IMR-90 (cell line): ENCODE measurements at places on chromosomes 11 and 22. TPM values are rescaled to one million over a fixed set of nuclear protein-coding genes. Genes with fewer than 3 reads are reported as not detected.

SLC17A6 gene
- not detected in 2 replicates for polyA plus RNA-seq

HEPN1 gene
- polyA plus RNA-seq: not detected in 2 replicates

ARHGAP32 gene
- polyA plus RNA-seq: 4.1 and 4.7 TPM in 2 replicates

CCDC188 gene
- polyA plus RNA-seq: 0.10 and 0.32 TPM in 2 replicates

CNTN5 gene
- polyA plus RNA-seq: not detected in 2 replicates

FOLH1 gene
- not detected in 2 replicates for polyA plus RNA-seq

RIBC2 gene
- 0.29 and 0.50 TPM in 2 replicates for polyA plus RNA-seq

MS4A15 gene
- polyA plus RNA-seq: not detected in 2 replicates

FDXACB1 gene
- 1.3 and 1.7 TPM in 2 replicates for polyA plus RNA-seq

DRD4 gene
- not detected in 2 replicates for polyA plus RNA-seq

CHRM4 gene
- polyA plus RNA-seq: 0.09 and 0.19 TPM in 2 replicates

MCAT gene
- 19.7 and 21.2 TPM in 2 replicates for polyA plus RNA-seq

HIC2 gene
- polyA plus RNA-seq: 2.1 and 2.4 TPM in 2 replicates

CSKMT gene
- 5.3 and 6.2 TPM in 2 replicates for polyA plus RNA-seq

MS4A4A gene
- not detected in 2 replicates for polyA plus RNA-seq

DEUP1 gene
- not detected in 2 replicates for polyA plus RNA-seq

PRR5 gene
- polyA plus RNA-seq: 23.1 and 24.3 TPM in 2 replicates

BIRC2 gene
- polyA plus RNA-seq: 40.4 and 48.0 TPM in 2 replicates

IGSF9B gene
- polyA plus RNA-seq: 0.10 and 0.13 TPM in 2 replicates

OR5B17 gene
- not detected in 2 replicates for polyA plus RNA-seq

SCN4B gene
- 0.33 and 0.44 TPM in 2 replicates for polyA plus RNA-seq

SAMM50 gene
- polyA plus RNA-seq: 37.4 and 40.6 TPM in 2 replicates

GRK3 gene
- 0.58 and 0.80 TPM in 2 replicates for polyA plus RNA-seq

SNAP29 gene
- 29.5 and 30.0 TPM in 2 replicates for polyA plus RNA-seq

MPZL3 gene
- polyA plus RNA-seq: 0.14 and 0.15 TPM in 2 replicates

PRDM10 gene
- 3.1 and 4.5 TPM in 2 replicates for polyA plus RNA-seq

P2RY2 gene
- 0.06 TPM in 1 of 2 replicates, not detected in the other for polyA plus RNA-seq

NELL1 gene
- polyA plus RNA-seq: not detected in 2 replicates

CCDC73 gene
- not detected in 2 replicates for polyA plus RNA-seq

LRRC74B gene
- not detected in 2 replicates for polyA plus RNA-seq

C11orf16 gene
- not detected in 2 replicates for polyA plus RNA-seq

RASD2 gene
- 0.32 and 0.36 TPM in 2 replicates for polyA plus RNA-seq

OR52H1 gene
- polyA plus RNA-seq: not detected in 2 replicates

MAP6 gene
- polyA plus RNA-seq: 3.1 and 3.4 TPM in 2 replicates

GNG3 gene
- not detected in 2 replicates for polyA plus RNA-seq

TTLL1 gene
- polyA plus RNA-seq: 12.7 and 13.2 TPM in 2 replicates

RBFOX2 gene
- polyA plus RNA-seq: 146 and 151 TPM in 2 replicates

TIMP3 gene
- polyA plus RNA-seq: 173 and 179 TPM in 2 replicates

CBLIF gene
- not detected in 2 replicates for polyA plus RNA-seq

OR52N5 gene
- not detected in 2 replicates for polyA plus RNA-seq

CSRP3 gene
- not detected in 2 replicates for polyA plus RNA-seq

OR2AT4 gene
- not detected in 2 replicates for polyA plus RNA-seq

MYO7A gene
- 0.01 and 0.02 TPM in 2 replicates for polyA plus RNA-seq

APLNR gene
- polyA plus RNA-seq: not detected in 2 replicates

CSNK2A3 gene
- 1.2 TPM in 2 replicates for polyA plus RNA-seq

PARVA gene
- 68.9 and 80.2 TPM in 2 replicates for polyA plus RNA-seq

SLC25A18 gene
- 0.05 TPM in 1 of 2 replicates, not detected in the other for polyA plus RNA-seq

PSMD13 gene
- 177 and 185 TPM in 2 replicates for polyA plus RNA-seq

TRIM6 gene
- 3.7 and 4.7 TPM in 2 replicates for polyA plus RNA-seq

OR8D1 gene
- polyA plus RNA-seq: not detected in 2 replicates

CDHR5 gene
- polyA plus RNA-seq: not detected in 2 replicates

GRAMD1B gene
- polyA plus RNA-seq: 7.1 and 9.2 TPM in 2 replicates

CALCA gene
- polyA plus RNA-seq: not detected in 2 replicates

GGTLC3 gene
- not detected in 2 replicates for polyA plus RNA-seq
